ENCODE measurements at places on chromosomes 2 and 18.

GRCh38 chr2:74482801-74483674 is at the start of the genes CCDC142 and TTC31:
Gene CCDC142, minus strand, starts transcription at chr2:74482998. Its CDS starts 161 bp downstream, at chr2:74482837.
Gene TTC31, plus strand, starts transcription at chr2:74483081. Its CDS starts 15 bp downstream, at chr2:74483096.
- peak; percentile 98 for DNase-seq

DNA sequence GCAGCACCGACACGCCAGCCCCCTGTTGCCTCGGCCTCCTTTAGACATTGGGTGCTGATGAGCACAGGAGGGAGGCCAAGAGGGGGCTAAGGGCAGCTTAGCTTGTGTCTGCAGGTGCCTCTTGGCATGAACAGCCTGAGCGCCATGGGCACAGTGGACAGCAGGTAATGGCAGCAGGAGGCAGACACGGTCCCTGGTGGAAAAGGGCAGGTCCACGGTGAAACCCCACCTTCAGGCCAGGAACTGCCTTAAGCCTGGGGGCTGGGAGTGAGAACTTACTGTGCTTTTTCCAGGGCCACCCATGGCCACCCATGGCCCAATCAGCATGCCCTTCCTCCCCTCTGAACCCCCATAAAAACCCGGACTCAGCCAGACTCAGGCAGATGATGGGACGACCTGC is 633.4 kb upstream of the TMEFF2 start:
- DNase-seq, result no peak

- DNase-seq, result no peak
Measured at GRCh38 chr2:50491541-50492476, 540.1 kb downstream of the NRXN1 start.

DNA sequence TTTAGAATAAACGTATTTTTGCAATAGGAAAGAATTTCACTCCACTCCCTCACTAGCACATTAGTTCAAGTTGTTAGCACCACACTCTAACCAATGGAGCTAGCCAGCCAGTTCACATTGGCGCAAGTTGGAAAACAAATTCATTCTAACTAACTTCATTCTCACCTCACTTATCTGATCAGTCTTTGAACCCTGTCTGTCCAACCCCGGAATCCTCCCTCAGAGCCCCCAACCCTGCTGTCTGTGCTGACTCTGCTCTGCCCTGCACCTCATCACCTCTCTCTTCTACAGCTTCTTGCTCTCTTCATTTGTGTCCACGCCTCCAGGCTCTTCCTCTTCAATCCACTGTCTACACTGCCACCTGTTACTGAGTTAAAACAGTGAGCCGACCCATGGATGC is 356.5 kb downstream of the IRS1 start:
- no peak for DNase-seq

GRCh38 chr2:237441605-237442274 is 27.8 kb upstream of the COL6A3 start:
- DNase-seq, result no peak

- DNase-seq, result no peak
Measured at GRCh38 chr2:168196764-168197180, 50.6 kb downstream of the STK39 start.

GRCh38 chr2:170361090-170361936 is 183.4 kb downstream of the MYO3B start:
- DNase-seq, result no peak

DNA sequence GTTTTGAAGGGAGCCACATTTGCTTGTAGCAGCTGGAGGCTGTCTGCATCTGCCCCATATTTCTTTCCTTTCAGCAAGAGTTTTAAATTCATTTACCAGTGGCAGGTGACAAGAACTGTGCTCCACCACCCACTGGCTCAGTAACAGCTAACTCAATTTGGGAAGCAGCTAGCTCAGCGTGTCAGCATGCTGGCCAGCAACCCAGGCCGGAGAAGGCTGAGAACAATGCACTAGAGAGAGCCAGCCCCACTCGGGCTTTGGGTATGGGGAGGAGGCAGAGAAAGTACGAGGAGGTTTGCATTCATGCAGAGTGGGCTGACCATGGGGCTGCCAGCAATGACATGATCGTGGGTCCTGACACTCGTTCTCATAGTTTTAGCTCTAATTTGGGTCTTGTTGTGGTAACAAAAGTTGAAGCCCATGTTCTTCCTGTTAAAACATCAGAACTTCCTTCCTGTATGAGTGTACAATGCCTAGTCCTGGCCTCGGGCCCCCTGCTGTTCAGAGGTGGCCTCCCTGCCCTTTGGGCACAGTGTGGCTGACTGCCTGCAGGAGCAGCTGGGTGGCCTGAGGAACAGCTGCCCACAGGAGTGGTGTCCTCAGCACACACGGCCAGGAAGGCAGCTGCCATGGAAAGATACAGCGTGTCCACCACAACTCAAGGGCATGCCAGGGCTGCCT is 23.0 kb downstream of the CDC42EP3 start:
- DNase-seq, result peak; percentile 84

DNA sequence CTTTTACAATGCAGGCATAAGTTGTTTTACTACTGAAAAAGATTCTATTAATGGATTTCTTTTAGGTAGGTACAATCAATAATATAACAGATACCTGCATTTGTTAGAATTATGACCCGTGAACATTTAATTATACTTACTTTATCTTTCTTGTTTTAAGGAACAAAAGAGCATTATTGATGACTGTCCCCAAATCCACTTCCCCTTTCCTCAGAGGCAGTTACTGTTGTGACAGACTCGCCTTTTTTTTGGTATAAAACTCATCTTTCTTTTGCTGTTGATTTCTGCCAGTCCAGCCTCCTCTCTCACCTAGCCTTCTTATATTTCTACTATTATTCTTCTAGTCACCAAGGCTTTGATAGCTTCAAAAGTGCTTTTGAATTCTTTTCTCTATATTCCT is 12.1 kb downstream of the ACTR3 start:
- no peak for DNase-seq

GRCh38 chr18:23716966-23717365 is 27.7 kb downstream of the LAMA3 start:
- no peak for DNase-seq

GRCh38 chr18:62288665-62289008 is 36.5 kb upstream of the TNFRSF11A start:
- DNase-seq, result no peak

DNA sequence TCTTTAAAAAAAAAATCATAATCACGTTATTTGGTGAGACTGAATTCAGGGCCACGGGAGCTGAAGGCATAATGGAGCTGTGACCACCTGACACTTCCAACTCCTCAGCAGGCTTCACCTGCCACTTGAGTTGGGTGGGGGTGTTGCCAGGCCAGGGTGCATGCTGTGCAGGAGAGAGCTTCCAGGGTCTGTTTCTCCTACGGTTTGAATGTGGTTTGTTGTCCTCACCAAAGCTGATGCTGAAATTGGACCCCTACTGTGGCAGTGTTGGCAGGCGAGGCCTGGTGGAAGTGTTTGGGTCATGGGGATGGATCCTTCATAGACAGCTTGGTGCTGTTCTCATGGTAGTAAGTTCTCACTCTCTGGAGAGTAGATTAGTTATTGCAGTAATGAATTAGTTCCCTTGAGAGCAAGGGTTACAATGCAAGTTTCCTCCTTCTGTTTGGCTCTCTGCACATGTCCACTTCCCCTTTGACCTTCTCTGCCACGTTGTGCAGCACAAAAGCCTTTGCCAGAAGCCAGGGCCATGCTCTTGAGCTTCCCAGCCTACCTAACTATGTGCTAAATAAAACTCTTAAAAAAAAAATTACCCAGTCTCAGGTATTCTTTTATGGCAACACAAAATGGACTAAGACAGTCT is 38.3 kb upstream of the ANKRD44 start:
- no peak for DNase-seq

GRCh38 chr2:175175896-175176295 is 5.6 kb downstream of the ATP5MC3 start:
- DNase-seq, result no peak

DNA sequence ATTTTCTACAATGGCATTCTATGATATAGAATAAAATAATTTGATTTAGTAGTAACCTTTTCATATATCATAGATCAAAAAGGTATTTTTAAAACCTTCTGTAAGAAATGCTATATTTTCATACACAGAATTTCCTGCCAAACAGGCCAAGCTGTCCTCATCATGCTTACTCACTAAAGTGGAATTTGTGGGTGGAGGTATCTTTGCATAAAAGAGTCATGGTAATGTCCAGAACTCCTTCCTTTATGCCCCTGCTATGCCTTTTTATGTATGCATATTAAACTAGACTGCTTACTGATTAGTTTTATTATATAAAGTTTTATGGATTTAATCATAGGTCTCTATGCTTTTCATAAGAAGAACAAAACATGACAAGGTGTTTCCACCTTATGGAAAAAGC is 27.5 kb upstream of the MARCHF7 start:
- no peak for DNase-seq

- no peak for DNase-seq
Measured at GRCh38 chr2:9844036-9844483, 786 bp downstream of the TAF1B start.

- DNase-seq, result no peak
Measured at GRCh38 chr18:13649397-13650390, 76.7 kb downstream of the FAM210A start.

DNA sequence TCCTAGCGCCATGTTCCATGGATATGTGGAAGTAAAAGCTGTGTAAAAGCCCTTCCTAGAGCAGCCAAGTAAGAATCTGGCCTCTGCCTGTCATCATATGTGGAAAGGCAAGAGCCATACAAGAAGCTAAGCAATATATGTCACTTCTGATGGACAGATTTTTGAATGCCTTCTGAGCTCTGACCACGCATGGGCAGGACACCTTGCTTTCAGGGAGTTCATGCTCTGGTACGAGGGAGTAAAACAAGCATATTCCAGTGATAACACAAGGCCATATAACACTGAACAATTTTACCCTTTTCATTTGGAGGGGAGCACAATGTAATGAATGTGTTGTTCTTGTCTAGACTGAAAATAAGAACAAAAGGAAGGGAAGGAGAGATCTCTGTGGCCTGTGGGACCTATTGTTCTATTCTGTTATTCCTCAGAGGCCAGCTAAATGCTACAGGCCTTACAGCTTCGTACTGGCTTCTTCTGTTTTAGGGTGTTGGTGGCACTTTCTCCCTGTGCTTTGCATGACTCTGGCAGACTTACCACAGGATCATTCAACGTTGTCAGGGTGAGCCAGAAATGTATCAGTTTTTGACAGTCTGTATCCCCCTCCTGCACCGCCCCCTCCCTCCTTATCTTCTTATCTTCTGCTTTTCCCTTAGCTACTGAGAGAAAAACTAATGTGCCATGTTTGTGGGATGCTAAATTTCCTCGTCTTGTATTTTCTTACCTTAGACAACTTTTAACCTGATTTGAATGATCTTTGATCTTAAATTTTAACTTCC is 99.5 kb downstream of the MAP4K4 start:
- no peak for DNase-seq

- no peak for DNase-seq
Measured at GRCh38 chr2:200593905-200594304, 8.1 kb downstream of the AOX1 start.

DNA sequence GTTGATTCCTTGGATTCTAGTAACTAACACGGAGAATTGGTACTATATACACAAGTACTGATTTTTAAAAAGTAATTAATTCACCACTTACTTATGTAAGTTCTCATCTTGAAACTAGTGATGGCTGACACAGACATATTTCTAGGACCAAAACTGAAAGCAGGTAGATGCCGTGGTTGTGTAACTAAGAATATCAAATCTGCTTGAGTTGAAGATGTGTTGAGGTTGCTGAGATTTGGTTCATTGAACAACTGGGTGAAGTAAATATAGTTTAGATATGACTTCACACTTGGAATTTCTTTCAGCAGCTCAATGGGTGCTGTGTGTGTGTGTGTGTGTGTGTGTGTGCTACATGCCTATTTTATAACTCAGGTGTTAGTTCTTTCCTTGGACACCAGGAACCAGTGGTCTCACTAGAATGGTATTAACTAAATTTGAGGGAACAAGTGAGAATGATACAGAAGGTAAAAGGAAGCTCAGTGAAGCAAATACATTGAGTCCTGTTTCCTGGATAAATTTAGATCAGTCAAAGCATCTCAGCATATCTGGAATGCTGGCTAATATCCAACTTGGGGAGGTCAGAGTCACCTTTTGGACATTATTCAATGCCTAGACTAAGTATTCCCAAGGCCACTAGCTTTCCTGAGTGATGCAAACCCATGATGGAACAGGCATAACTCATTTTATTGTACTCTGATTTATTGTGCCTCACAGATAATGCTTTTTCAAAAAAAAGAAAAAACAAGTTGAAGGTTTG is 110.7 kb upstream of the ZEB2 start:
- no peak for DNase-seq

- no peak for DNase-seq
Measured at GRCh38 chr2:231470246-231470900, 6.1 kb upstream of the NCL start.

GRCh38 chr18:21820033-21820810 is 79.6 kb downstream of the MIB1 start:
- DNase-seq, result no peak

GRCh38 chr2:75102011-75102410 is 97.3 kb downstream of the TACR1 start:
- no peak for DNase-seq

GRCh38 chr18:79515331-79515730 is 119.6 kb downstream of the NFATC1 start:
- DNase-seq, result no peak

- no peak for DNase-seq
Measured at GRCh38 chr2:96115631-96116423, 544 bp downstream of the ADRA2B start.

- peak; percentile 78 for DNase-seq
Measured at GRCh38 chr2:37585982-37586621, 85.3 kb downstream of the CDC42EP3 start.

DNA sequence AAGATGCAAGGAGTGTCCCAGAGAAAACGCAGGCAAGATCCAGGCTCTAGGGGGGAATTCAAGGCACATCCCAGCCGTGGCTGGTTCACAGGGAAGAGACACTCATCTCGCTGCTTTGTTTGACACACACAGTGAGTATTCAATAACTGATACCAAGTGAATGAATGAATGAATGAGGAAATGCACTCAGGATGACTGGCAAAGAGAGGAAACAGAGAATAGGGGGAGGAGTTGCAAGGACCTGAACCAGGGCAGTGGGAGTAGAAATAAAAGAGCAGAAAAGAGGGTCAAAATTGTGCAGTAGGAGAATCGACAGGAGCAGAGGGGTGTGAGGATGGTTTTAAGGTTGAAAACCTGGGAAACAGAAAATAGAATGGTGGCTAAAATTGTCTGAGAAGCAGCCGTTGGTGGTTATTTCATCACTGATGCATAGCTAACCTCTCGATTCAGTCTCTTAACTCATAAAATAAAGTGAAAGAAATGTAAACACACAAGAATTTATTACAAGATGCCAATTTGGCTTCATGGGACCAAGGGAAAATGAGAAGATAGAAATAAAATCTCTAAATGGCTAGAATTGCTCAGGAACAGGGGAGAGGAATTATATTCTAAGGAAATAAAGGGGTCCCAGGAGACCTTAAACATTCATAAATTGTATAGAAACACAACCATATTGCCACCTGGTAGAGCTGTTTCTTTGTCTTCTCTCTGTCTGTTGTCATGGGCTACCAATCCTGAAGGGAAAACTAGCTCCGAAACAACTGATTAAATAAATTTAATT is 63.9 kb upstream of the PHLPP1 start:
- no peak for DNase-seq

- DNase-seq, result no peak
Measured at GRCh38 chr2:182412858-182413257, 14.0 kb downstream of the PDE1A start.

DNA sequence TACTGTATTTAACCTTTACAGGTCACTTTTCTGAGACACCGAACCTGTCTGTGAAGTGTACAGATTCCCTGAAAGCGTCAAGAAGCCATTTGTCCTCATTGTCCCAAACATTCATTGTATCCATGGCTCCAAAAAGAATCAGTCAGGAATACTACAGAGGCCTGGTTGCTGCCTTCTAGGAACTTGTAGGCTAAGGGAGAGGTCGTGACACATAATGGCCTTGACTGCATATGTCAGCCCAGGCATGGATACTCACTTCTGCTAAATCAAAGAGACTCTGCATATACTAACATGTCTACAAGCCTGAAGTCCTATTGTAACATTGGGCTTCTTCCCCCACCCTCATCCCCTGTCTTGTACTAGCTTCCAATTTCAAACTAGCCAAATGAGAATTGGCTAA is 40.2 kb downstream of the ONECUT2 start:
- no peak for DNase-seq
